Immature natural killer cell (primary cell): ENCODE measurements at places on chromosomes 6 and 20.

DNA sequence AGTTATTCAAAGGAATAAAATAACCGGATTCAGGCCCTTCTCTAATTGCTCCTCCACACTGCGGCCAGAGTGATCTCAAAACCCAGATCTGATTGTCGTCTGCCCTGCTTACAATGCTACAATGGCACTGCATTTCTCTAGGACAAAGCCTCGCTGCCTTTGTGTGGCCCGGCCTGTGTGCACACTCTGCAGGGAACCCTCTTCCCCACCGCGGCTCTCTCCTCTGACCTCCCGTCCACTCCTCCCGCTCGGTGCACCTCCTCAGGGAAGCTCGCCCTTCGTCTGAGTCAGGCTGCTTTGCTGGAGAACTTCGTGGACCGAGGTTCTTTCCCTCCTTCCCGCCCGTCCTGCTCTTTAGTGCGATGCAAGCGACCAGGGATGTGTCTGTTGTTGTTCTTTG is 101.6 kb upstream of the SNX9 start:
- no peak for DNase-seq

- no peak for DNase-seq
Observed at GRCh38 chr6:45047573-45047972, 280.6 kb upstream of the RUNX2 start.

GRCh38 chr6:38375341-38375740 is 264.4 kb downstream of the BTBD9 start:
- no peak for DNase-seq

DNA sequence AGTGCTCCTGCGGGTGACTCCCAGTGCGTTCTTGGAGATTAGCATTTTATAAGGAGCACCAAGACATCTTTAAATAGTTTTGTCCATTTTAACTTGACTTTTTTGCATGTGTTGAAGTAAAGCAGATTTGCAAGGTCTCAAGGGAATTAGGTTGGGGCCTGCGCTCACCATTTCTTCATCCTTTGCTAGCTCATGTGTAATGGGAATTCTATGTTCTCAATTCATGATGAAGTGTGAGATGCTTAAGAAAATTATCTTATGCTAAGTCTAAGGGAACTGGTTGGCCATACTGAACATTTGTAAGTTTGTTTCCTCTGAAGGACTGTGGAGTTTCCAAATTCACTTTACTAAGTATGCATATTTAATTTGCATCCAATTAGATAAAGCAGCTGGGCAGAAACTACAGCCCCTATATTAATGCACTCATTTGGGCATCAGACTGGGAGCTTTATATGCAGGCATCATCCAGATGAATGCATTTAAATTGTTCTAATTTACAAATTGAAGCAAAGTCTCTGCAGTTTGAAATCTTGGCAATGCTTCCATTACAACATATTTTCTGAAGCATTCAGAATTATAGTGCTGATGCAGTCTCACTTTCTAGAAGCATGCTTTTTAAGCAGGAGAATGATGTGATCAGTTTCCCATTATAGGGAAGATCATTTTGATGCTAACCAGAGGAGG is 108.3 kb upstream of the AKAP12 start:
- DNase-seq = no peak

DNA sequence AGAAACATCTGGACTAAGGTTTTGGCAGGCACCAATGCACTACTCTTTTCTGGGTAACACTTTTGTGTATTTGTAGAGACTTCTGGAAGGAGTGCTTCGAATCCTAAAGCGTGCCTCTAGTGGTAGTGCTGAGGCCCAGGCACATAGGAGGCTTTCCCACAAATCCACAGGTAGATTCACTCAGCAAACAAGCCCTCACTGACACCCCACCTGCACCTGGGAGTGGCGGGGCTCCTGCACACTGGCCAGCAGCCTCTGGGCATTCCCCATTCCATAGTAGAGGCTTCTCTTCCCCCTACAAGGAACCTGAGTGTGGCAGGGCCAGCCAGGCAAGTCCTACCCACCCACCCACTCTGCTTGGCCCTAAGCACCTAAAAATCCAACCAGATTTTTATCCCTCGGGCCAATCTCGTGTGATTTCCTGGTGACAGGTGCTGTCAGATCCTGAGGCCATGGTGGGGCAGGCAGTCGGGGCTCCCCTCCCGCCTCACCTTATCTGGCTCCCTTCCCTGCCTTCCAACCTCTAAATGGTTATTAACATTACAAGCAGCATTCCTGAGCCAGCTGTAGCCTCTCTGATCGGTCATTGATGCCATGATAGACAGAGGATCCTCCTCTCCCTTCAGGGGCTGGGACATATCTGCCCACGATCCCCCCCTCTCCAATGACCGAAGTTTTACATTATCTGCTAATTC is 82.4 kb downstream of the SLC2A10 start:
- no peak for DNase-seq

- no peak for DNase-seq
Observed at GRCh38 chr6:123569575-123569974, 67.2 kb downstream of the TRDN start.

- peak; percentile 64 for DNase-seq
Observed at GRCh38 chr20:20237093-20237959, 130.6 kb upstream of the INSM1 start.
